Mesothelial cell of epicardium (in vitro differentiated cells): ENCODE measurements at places on chromosomes 16 and 17.

GRCh38 chr16:76222087-76222486, 55.1 kb upstream of the CNTNAP4 start:
- H3K4me1 ChIP-seq = peaks cover 30% of the 10 kb centered on the region
- H3K4me3 ChIP-seq = no peak overlapping the region
- no peak for DNase-seq
- H3K27me3 ChIP-seq = peaks cover 29% of the 10 kb centered on the region
- H3K36me3 ChIP-seq = no peaks in the 10 kb centered on the region

- no peak overlapping the region for H3K4me3 ChIP-seq
- no peak overlapping the region for H3K27ac ChIP-seq
- H3K4me1 ChIP-seq = no peaks in the 10 kb centered on the region
- H3K27me3 ChIP-seq = no peaks in the 10 kb centered on the region
Observed at GRCh38 chr17:69552986-69553667, 138.6 kb downstream of the MAP2K6 start.

DNA sequence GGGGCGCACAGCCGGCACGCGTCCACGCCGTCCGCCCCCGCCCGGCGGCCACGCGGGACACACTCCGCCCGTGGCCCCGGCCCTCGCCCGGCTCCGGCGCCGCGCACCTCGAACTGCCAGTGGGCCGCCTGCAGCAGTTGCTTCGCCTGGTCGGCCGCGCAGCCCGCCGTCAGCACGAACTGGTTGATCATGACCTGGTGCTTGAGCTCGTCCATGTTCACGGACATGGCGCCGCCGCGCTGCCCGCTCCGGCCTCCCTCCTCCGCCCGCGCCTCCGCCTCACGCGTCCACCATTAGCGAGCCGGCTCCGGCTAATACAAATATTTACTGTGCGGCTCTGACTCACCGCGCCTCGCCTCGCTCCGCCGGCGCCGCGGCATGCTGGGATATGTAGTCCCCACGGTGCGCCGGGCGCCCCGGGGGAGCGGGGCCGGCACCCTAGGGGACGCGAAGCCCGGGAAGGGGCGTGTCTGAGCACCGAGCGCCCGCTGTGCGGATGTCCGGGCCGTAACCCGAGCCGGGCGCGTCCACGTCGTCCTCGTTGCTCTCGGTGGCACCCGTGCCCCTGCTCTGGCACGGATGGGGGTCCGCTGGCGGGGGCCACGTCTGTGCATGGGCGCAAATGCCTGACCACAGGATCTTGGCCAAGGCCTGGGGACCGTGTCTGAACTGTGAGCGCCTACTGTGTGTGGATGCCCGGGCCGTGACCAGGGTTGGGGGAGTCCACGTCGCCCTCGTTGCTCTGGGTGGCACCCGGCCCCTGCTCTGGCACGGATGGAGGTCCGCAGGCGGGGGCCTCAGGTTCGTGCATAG, at the start of gene UBALD1:
TSS of gene UBALD1 (minus strand) at position 318 of the 813 bp plus-strand sequence. CDS start at position 227, 91 bp downstream.
- peaks cover 34% of the 10 kb centered on the region for H3K4me1 ChIP-seq
- peak within 1 kb of the TSS; percentile 98 for H3K27ac ChIP-seq
- H3K36me3 ChIP-seq = no peaks in the 10 kb centered on the region
- peak; percentile 77 for DNase-seq
- no peaks in the 10 kb centered on the region for H3K27me3 ChIP-seq
- H3K4me3 ChIP-seq = peak within 1 kb of the TSS; percentile 90

- H3K27me3 ChIP-seq = no peaks in the 10 kb centered on the region
- H3K4me3 ChIP-seq = no peak overlapping the region
Observed at GRCh38 chr16:66599726-66600125, 4.8 kb upstream of the CMTM3 start.

DNA sequence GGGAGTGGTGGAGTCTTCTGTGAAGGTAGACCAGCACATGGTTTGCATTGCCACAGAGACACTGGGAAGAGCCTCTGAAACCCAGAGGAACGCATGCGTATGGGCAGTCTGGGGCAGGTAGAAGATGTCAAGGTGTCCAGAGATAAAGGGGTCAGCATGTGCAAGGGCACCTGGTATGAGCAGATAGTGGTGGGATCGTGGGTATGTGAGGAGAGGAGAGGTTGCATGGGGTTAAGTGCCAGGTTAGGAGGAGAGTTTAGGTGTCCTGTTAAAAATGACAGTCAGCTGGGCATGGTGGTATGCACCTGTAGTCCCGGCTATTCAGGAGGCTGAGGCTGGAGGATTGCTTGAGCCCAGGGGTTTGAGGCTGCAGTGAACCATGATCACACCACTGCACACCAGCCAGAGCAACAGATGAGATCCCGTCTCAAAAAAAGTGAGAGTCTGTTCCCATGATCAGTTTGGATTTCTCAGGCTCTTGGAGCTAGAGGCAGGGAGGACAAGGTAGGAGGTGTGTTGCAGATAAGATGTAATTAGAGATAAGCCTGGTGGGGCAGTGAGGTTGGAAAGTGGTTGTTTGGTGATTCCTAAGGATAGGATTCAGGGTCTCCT, 3.0 kb downstream of the PYCARD start:
- DNase-seq = no peak
- H3K4me3 ChIP-seq = no peak overlapping the region
- H3K27ac ChIP-seq = no peak overlapping the region
- H3K36me3 ChIP-seq = peaks cover 24% of the 10 kb centered on the region
- H3K27me3 ChIP-seq = peaks cover 32% of the 10 kb centered on the region

- no peaks in the 10 kb centered on the region for H3K27me3 ChIP-seq
- H3K36me3 ChIP-seq = peaks cover 20% of the 10 kb centered on the region
Observed at GRCh38 chr17:83050651-83051395, 28.6 kb upstream of the METRNL start.

DNA sequence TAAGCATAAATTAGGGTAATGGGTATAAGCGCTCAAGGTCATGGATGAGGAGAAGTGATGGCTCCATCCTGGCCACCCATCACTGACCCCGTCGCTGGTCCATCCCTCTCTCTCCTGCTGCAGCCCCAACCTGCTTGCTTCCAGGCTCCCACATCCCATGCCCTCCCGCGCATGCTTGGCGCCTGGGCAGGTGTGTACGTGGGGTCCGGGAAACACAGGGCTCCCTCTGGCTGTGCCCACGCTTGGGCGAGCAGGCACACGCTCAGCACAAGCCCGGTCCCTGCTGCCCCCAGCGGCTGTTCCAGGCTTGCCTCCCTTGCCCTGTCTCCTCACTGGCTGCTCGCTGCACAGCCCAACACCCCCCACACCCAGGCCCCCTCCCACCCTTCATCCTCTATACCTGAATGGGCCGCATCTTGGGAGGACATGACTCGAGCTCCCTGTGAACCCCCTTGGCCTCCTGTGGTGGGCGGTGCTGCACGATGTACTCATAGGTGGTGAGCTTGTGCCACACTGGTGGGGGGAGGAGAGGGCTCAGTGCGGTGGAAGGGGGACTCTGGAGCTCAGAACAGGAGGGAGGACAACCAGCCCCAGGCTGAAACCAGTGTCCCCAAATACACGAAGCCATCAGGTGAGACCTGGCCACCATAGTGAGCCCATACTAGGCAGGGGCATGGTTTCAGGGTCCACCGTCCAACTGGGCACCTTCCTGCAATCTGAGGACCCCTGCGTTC, 4.7 kb upstream of the TPPP3 start:
- H3K4me3 ChIP-seq = no peak overlapping the region
- H3K27me3 ChIP-seq = peaks cover 32% of the 10 kb centered on the region
- DNase-seq = no peak
- peaks cover 20% of the 10 kb centered on the region for H3K4me1 ChIP-seq
- no peak overlapping the region for H3K27ac ChIP-seq
- H3K36me3 ChIP-seq = no peaks in the 10 kb centered on the region

- H3K4me3 ChIP-seq = no peak overlapping the region
- peak; percentile 7 for DNase-seq
- no peak overlapping the region for H3K27ac ChIP-seq
- peaks cover 26% of the 10 kb centered on the region for H3K27me3 ChIP-seq
- no peaks in the 10 kb centered on the region for H3K4me1 ChIP-seq
Observed at GRCh38 chr16:57556941-57557541, 14.6 kb downstream of the ADGRG5 start.

DNA sequence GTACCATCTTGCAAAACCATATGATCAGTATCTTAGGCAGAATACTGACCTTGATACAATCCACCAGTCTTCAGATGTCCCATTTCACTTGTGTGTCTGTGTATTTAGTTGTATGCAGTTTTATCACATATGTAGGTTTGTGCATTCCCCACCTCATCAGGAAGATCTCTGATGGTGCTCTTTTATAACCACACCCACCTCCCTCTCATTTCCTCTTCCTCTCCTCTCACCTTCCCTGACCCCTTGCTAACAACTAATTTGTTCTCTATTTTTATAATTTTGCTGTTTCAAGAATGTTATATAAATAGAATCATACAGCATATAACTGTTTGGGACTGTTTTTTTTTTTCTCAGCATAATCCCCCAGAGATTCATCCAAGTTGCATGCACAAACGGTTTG, 52.0 kb upstream of the ACSM2B start:
- no peaks in the 10 kb centered on the region for H3K36me3 ChIP-seq
- DNase-seq = no peak
- peaks cover 4% of the 10 kb centered on the region for H3K4me1 ChIP-seq
- H3K4me3 ChIP-seq = no peak overlapping the region
- H3K27ac ChIP-seq = no peak overlapping the region

DNA sequence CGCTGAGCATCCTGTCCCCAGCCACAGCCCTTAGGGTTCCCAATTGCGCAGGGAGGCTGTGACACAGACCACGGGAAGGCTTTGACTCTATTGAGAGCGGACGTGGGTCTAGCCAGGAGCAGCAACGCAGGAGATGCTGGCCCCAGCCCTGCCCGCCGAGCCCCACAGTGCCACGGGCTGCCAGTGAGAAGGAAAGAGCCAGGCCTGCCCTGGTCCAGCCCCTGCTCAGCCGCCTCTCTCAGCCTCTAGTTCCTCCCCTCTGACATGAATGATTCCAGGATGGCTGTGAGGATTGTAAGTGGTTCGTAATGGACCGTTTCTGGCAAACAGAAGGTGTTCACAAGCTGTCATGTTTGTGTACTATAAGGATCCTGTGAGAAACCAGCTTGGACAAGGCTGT, 2.5 kb downstream of the BHLHA9 start:
- H3K4me1 ChIP-seq = peaks cover 4% of the 10 kb centered on the region
- H3K27me3 ChIP-seq = peaks cover 11% of the 10 kb centered on the region
- no peak for DNase-seq
- H3K36me3 ChIP-seq = no peaks in the 10 kb centered on the region

- no peaks in the 10 kb centered on the region for H3K27me3 ChIP-seq
- peak overlapping the region; percentile 83 for H3K4me3 ChIP-seq
Observed at GRCh38 chr17:57861000-57861789, 11.4 kb upstream of the MRPS23 start.

GRCh38 chr17:50558941-50559614, 1.4 kb upstream of the CACNA1G start:
- H3K4me3 ChIP-seq = peak overlapping the region; percentile 73
- H3K27ac ChIP-seq = no peak overlapping the region
- DNase-seq = peak; percentile 50
- peaks cover 23% of the 10 kb centered on the region for H3K4me1 ChIP-seq
- H3K27me3 ChIP-seq = peaks cover 61% of the 10 kb centered on the region

DNA sequence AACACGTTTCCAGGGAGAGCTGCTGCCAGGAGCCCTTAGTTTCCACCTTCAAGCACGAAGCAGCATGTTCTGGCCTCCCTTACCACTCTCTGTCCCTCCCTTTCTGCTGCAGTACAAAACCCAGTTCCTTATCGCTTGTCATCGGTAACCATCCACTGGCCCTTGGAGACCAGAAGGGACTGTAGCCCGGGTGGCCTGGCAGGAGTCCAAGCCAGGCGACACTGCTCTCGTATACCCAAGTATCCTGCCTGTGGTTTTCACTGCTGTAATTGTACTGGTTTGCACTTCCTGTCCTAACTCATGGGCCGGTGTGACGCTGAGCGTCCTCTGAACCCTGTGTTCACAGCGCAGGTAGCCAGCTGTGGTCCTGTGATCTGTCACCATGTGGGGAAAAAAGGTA, 81.1 kb downstream of the MAF start:
- H3K27ac ChIP-seq = no peak overlapping the region
- peaks cover 64% of the 10 kb centered on the region for H3K27me3 ChIP-seq
- DNase-seq = no peak
- H3K36me3 ChIP-seq = no peaks in the 10 kb centered on the region
- H3K4me3 ChIP-seq = no peak overlapping the region
- H3K4me1 ChIP-seq = peaks cover 3% of the 10 kb centered on the region

- peaks cover 11% of the 10 kb centered on the region for H3K36me3 ChIP-seq
- DNase-seq = peak; percentile 74
- H3K27ac ChIP-seq = peak within 1 kb of the TSS; percentile 98
Observed at GRCh38 chr17:44219616-44220212, at the start of gene UBTF. Gene UBTF, minus strand, starts transcription at chr17:44219675. Its CDS starts 1,446 bp downstream, at chr17:44218229.

GRCh38 chr17:67244431-67245072, 444 bp downstream of the HELZ start:
- H3K36me3 ChIP-seq = no peaks in the 10 kb centered on the region
- H3K27ac ChIP-seq = peak overlapping the region; percentile 97
- H3K27me3 ChIP-seq = no peaks in the 10 kb centered on the region
- H3K4me3 ChIP-seq = peak overlapping the region; percentile 91
- DNase-seq = no peak

- H3K27ac ChIP-seq = no peak overlapping the region
- no peak for DNase-seq
- H3K27me3 ChIP-seq = no peaks in the 10 kb centered on the region
- peaks cover 12% of the 10 kb centered on the region for H3K36me3 ChIP-seq
- H3K4me1 ChIP-seq = peaks cover 16% of the 10 kb centered on the region
Observed at GRCh38 chr17:13476720-13477119, 125.0 kb downstream of the HS3ST3A1 start.

DNA sequence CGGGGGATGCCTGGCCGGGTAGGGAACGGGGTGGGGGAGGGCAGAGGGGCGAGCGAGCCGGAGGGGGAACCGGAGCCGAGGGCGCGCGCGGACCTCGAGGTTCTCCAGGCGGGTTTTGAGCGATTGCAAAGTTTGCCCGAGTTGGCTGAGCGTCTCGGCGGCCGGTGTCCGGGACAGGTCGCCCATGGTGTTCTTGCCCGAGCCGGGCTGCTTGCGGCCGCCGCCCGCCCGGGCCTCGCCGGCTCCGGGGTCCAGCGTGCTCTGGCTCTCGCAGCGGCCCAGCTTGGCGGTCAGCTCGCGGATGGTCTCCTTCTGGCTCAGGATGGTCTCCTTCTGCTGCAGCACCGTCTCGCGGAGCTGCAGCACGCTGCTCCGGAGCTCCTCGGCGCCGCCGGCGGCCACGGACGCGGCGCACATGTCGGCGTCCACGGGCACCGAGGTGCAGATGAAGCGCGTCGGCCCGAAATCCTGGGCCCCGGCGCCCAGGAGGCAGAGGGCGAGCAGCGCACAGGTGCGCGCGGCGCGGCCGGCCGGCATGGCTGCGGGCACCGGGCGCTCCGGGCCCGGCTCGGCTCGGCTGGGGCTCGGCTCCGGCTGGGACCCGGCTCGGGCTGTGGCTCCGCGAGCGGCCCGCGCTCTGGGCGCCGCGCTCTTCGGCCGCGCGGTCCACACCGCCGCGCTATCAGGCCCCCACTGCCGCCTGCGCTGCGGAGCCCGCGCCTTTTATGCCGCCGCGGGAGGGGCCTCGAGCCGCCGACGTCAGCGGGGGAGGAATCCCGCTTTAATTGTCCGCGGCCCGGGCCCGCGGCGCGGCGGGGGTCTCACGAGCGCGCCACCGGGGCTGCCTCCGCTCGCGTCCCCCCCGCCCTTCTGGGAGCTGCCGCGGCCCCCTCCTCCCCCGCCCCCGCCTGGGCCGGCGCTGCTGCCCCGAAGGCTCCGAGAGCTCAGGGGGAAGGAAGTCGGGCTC, at the start of gene NPTX1:
TSS of gene NPTX1 (minus strand) at position 698 of the 967 bp plus-strand sequence. CDS start at position 537, 161 bp downstream.
- H3K27me3 ChIP-seq = peaks cover 74% of the 10 kb centered on the region
- H3K27ac ChIP-seq = no peak within 1 kb of the TSS
- H3K36me3 ChIP-seq = no peaks in the 10 kb centered on the region

- H3K4me1 ChIP-seq = peaks cover 9% of the 10 kb centered on the region
- H3K27me3 ChIP-seq = peaks cover 5% of the 10 kb centered on the region
- no peak overlapping the region for H3K4me3 ChIP-seq
- DNase-seq = no peak
Observed at GRCh38 chr16:74725651-74726455, 25.2 kb upstream of the MLKL start.

- no peak overlapping the region for H3K27ac ChIP-seq
- H3K4me3 ChIP-seq = no peak overlapping the region
- no peaks in the 10 kb centered on the region for H3K4me1 ChIP-seq
- DNase-seq = no peak
Observed at GRCh38 chr16:23428351-23428750, 24.6 kb downstream of the COG7 start.
